ENCODE measurements at places on chromosomes 5 and 9. TPM values are rescaled to one million over a fixed set of nuclear protein-coding genes. Genes with fewer than 3 reads are reported as not detected.

The CYSRT1 gene
- 0.60 TPM for total RNA-seq

The CMYA5 gene
- 39.5 TPM for total RNA-seq

The GALNT12 gene
- 6.2 TPM for total RNA-seq

The TNFSF15 gene
- 1.0 TPM for total RNA-seq

The MYO10 gene
- 103 TPM for total RNA-seq

The OCLN gene
- 19.7 TPM for total RNA-seq

The FOXD4L5 gene
- total RNA-seq = 0.22 TPM
